CD4-positive, alpha-beta T cell treated with Interferon alpha-2 for 1 hour (primary cell): ENCODE measurements at places on chromosomes 2 and 18.

GRCh38 chr2:85769236-85769982 lies 15.6 kb downstream of the ATOH8 start:
- no peak for DNase-seq

DNA sequence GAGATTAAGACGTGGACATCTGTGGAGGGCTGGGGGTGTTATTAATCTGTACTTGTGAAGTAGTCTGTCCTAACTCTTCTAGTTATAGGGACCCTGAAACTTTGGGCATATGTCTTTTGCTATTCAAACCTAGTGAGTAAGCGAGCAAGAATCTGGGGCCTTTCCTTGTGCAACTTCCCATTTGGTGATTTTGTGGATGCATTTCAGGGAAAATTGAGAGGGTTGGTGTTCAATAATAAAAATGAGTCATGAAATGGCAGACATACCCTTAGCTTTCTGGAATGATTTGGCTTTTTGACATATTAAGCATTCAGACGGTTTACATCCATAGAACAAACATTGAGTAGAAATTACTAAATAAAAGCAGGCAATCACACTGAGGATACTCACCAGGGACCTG lies 17.0 kb downstream of the COL4A4 start:
- DNase-seq: no peak

DNA sequence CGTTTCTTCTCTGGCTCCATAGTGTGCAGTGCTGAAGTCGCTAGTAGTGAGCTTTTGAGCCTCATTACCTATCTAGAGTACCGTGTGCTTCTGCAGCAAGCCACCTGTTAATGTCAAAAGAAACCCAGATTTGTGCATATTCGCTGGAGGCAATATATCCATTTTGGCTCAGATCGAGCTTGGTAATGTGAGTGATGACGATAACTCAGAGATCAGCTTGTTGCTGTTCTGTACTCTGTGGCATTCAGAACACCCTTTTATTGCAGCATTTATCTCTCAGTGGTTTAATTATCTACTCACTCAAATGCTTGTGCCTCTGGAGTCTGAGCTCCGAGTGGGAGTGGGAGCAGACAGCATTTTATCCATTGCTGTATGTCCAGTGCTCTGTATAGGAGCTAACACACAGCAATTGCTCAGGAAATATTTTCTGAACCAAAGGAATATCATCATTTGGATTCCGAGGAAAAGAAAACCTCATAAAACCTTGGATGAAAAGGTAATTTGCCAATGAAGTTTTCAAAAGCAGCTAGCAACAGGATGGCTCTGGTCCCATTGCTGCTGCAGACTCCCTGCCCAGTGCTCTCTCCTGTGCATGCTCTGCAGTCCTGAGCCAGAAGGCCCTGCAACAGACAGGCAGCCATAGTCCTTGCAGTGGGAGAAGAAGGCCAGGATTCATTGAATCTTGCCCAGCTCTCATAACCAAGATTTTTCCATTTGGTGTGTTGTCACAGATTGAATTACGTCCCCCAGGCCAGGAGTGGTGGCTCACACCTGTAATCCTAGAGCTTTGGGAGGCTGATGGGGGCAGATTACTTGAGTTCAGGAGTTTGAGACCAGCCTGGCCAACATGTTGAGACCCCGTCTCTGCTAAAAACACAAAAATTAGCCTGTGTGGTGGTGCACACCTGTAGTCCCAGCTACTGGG lies 183.8 kb downstream of the MYCN start:
- no peak for DNase-seq

DNA sequence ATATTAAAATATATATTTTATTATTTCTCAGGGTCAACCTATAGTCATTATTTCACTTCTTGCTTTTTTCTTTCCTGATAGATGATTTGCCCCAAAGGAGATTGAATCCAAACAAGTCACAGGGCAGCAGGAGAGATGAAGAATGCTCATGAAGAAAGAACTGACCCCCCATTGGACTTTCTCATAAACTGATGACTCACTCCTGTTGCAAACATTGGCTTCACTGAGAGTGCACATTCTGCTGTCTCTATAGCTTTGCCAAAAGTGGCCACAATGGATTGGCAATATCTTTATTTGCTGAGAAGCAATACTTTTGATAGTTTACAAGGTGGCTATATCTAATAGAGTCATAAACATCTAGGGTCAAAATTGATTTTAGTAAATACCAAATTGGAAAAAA lies 55.9 kb upstream of the ZNF385B start:
- DNase-seq: no peak
